Smooth muscle cell of the pulmonary artery (primary cell): ENCODE measurements at places on chromosomes 1 and 21. TPM values are rescaled to one million over a fixed set of nuclear protein-coding genes. Genes with fewer than 3 reads are reported as not detected.

The GALNT2 gene
- total RNA-seq: 238 and 239 TPM in 2 replicates

The TCHHL1 gene
- not detected in 2 replicates for total RNA-seq

The HPDL gene
- 0.33 and 0.86 TPM in 2 replicates for total RNA-seq

The TMPRSS15 gene
- not detected in 2 replicates for total RNA-seq

The OR2W3 gene
- total RNA-seq: not detected in 2 replicates

The C8A gene
- total RNA-seq: not detected in 2 replicates

The TMEM81 gene
- total RNA-seq: 1.7 and 1.9 TPM in 2 replicates

The TPTE gene
- total RNA-seq: not detected in 2 replicates
